ENCODE measurements at places on chromosomes 16 and 17.

GRCh38 chr17:48127371-48128051 is 19.9 kb downstream of the SNX11 start:
- DNase-seq: no peak

- DNase-seq: peak; percentile 80
Observed at GRCh38 chr16:31868691-31869167, 4.9 kb upstream of the ZNF267 start.

GRCh38 chr17:36890398-36891168 is 46.7 kb upstream of the LHX1 start:
- DNase-seq: no peak

DNA sequence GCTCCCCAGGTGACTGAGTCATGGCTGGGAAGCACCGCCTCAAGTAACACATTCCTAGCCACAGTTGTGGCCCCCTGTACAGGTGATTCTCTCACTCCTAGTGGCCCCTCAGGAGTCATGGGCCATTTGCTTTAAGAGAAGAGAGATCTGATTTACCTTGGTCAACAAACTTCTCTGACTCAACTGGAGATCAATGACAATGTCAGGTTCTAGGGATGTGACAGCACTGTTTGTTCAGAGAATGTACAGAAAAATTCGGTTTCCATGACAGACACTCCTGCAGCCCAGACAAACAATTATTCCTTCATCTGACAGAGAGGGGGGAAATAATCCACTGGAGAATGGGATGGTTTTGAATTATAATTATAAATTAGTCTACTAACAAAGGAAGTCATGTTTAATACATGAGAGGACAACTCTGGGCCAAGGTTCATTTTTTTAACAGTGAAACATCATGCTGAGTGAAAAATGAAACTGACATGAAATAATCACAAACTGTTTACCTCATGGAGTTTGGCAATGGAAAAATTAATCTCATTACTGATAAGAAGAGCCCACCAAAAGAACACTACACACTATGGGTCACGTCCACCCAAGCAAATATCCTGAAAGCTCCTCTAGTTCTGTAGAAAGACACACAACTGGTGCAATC is 9.7 kb downstream of the ERN1 start:
- no peak for DNase-seq

GRCh38 chr17:30363715-30364202 is 15.0 kb upstream of the CPD start:
- peak; percentile 74 for DNase-seq
